Neural crest cell (in vitro differentiated cells): ENCODE measurements at places on chromosomes 1 and 21.

GRCh38 chr1:15966081-15966955, 9.6 kb downstream of the ZBTB17 start:
- DNase-seq, result no peak

DNA sequence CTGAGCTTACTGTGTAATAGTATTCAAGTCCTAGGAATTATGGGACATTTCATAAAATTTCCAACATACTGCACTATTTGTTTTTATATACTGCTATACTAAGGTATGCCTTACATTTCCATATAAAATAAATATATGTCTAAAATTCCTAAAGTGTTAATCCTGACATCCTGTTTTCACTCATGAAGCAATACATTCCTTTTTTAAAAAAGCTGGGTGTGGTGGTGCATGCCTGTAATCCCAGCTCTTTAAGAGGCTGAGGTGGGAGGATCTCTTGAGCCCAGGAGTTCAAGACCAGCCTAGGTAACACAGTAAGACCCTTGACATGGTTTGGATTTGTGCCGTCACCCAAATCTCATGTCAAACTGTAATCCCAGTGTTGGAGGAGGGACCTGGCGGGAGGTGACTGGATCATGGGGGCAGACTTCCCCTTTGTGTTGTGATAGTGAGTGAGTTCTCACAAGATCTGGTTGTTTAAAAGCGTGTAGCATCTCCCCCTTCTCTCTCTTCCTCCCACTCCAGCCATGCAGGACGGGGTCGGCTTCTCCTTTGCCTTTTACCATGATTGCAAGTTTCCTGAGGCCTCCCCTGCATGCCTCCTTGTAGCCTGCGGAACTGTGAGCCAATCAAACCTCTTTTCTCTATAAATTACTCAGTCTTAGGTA, 5.8 kb downstream of the CDC42BPA start:
- DNase-seq, result no peak

GRCh38 chr1:53712276-53712675, 26.7 kb downstream of the GLIS1 start:
- no peak for DNase-seq

- DNase-seq, result no peak
Observed at GRCh38 chr1:65002156-65002507, 35.8 kb upstream of the JAK1 start.

- no peak for DNase-seq
Observed at GRCh38 chr1:219202567-219202966, 28.9 kb downstream of the LYPLAL1 start.

- peak; percentile 22 for DNase-seq
Observed at GRCh38 chr1:155983191-155984024, 5.1 kb upstream of the ARHGEF2 start.

DNA sequence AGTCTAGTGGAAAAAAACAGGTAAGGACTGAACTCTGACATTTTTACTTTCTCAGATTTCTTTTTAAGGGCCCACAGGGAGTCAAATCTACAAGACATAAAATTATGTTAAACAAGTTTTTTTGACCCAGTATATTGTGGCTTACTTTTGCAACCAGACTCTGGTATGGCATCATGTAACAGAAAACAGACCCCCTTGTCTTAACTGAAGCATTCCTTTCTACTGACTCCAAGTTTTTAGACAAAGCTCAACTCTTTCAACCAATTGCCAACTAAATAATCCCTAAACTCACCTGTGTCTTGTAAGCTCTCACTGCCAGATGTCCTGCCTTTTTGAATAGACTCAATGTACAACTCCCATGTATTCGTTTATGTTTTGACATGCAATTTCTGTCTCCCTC, 64.3 kb downstream of the FASLG start:
- DNase-seq, result no peak

DNA sequence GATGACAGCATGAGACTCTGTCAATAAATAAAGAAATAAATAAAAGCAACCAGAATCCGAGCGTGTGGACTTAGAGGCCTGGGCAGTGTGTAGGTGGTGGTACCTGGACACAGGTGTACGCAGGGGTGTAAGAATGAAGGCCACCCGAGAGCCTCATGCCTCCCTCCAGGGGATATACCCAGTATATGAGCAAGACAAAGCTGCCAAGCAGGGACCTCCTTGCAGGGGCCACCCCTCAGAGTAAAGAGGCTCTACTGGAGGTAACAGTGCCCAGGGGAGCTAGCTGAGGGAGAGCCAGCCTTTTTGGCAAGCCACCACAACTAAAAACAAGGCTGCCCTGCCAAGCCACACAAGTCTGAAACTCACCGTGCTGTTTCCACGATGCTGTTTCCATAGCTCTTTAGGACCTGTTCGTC, 179.2 kb upstream of the RAB4A start:
- no peak for DNase-seq

GRCh38 chr1:73765551-73766233, 432.3 kb downstream of the LRRIQ3 start:
- DNase-seq, result no peak

DNA sequence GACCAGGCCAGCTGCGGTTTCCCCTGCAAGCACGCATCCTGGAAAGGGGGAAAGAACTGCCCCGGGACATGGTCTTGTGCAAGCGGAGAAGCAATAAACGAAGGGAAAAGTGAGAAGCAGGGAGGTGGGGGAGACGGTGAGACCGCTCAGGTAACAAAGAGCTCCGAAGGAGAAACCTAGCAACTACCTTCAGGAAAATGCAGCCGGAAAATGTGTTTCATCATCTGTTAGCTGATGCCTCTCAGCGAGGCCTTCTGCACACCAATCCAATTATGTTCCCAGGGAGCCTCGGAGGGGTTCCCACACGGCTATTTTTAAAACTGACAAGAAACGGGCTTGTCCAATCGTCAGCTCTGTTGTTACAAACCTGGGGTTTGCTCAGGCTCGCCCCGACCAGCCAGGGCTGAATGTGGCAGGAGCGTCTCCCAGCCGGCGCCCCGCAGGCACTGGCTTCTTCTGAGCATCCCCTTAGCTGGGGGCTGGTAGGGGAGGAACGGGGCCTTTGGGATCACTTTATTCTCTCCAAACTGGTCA, 3.4 kb downstream of the RIPK4 start:
- DNase-seq, result no peak

GRCh38 chr21:45643021-45643980, at the start of gene PCBP3:
Gene PCBP3, plus strand, starts transcription at chr21:45643725. Its CDS starts 206,361 bp downstream, at chr21:45850086.
- DNase-seq, result peak; percentile 98

DNA sequence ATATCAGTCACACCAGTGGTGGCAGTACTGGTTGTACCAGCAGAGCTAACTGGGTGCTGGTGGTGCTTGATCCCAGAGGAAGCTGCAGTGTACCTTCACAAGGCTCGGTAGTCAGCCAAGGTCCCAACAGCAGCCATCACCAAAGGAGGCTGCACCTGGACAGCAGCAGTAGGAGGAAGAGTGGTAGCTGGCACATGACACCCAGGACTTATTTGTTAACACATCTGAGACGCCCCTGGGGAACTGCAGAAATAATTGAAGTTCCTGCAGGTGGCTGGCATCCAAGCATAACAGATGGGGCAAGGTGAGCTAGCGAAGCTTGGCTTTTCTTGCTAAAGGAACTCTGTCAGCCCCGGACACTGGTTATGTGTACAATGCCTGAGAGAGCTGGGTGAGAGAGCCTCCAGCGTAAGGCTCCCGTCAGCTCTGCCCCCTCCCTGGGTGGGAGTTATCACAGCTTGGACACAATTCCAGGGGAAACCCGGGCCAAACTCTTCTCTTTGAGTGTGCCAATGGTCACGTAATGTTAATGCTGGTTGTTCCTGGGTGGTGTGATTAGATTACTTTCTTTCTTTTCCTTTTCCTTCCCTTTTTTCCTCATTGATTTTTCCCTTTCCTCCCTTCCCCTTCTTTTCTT, 29.1 kb upstream of the PARP1 start:
- DNase-seq, result no peak

GRCh38 chr1:31593770-31594632, 17.7 kb downstream of the TINAGL1 start:
- DNase-seq, result peak; percentile 59

- DNase-seq, result no peak
Observed at GRCh38 chr1:170661646-170662411, 2.1 kb upstream of the PRRX1 start.

DNA sequence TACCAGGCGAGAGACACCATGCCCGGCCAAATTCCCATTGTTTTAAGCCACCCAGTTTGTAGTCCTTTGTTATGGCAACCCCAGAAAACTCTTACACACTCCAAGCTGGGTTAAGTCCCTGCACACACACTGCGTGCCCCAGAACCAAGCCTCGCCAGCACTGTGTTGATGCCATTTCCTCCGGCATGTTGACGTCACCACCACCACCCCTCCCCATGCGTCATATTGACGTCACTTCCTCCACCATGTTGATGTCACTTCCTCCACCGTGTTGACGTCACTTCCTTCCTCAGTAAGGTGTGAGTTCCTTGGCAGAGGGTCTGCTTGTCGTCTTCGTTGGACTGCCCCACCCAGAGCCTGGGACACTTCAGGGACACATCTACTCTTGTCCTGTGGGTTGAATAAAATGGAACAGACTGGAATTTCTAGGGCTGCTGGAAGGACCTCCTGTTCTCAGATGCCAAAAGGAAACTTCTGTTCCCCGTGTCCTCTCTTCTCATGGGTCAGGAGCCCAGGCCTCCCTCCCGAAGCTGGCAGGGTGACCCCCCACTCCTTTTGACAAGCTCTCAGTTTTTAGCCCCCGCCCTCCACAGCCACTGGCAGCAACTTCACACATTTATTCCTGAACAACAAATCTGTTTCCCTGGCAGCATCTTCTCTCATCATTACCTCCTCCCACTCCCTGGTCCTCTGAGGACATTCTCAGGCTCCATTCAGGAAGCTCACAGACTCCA, 643.3 kb downstream of the NPHP4 start:
- DNase-seq, result no peak
